ENCODE measurements at places on chromosomes 1 and 21. TPM values are rescaled to one million over a fixed set of nuclear protein-coding genes. Genes with fewer than 3 reads are reported as not detected.

Gene NUP210L
- not detected for total RNA-seq

Gene OR2M3
- total RNA-seq = not detected

Gene ANGPTL3
- not detected for total RNA-seq

Gene POU3F1
- 0.17 TPM for total RNA-seq

Gene A3GALT2
- total RNA-seq = not detected

Gene TMEM82
- total RNA-seq = not detected

Gene RHD
- total RNA-seq = 5.0 TPM

Gene DISP3
- total RNA-seq = 1.1 TPM

Gene TEDDM1
- not detected for total RNA-seq

Gene FMN2
- not detected for total RNA-seq

Gene TMED5
- total RNA-seq = 47.6 TPM

Gene DNAJC28
- total RNA-seq = not detected

Gene CCDC24
- 1.4 TPM for total RNA-seq

Gene SMG7
- 50.6 TPM for total RNA-seq

Gene C1orf94
- not detected for total RNA-seq

Gene SUSD4
- 8.8 TPM for total RNA-seq

Gene CAPN9
- total RNA-seq = not detected

Gene WNT2B
- total RNA-seq = 0.37 TPM

Gene TRIM67
- total RNA-seq = not detected

Gene APCS
- total RNA-seq = not detected

Gene MYOC
- total RNA-seq = not detected

Gene SLC44A5
- 1.1 TPM for total RNA-seq

Gene DUSP23
- 12.0 TPM for total RNA-seq

Gene SPOCD1
- total RNA-seq = 0.30 TPM
